ENCODE measurements at places on chromosomes 1 and 21.

DNA sequence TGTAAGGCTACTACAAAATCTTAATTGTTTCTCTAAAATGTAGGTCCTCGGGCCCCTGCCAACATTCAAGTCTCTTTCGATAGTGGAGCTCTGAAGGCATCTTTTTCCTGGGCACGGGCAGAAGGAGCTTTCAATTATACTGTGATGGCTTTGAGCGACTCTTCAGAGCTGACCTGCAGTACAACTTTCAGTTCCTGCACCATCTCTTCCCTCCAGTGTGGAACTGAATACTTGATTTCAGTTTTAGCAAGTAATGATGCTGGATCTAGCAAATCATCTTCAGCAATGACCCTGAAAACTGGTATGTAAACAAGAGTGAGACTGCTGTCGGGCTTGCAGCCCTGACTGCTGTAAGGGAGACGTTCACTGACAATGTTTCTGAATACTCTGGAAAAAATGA is 9.6 kb downstream of the FNDC7 start:
- DNase-seq: no peak

GRCh38 chr1:9289090-9289534 is 3.6 kb upstream of the SPSB1 start:
- DNase-seq: peak; percentile 86

DNA sequence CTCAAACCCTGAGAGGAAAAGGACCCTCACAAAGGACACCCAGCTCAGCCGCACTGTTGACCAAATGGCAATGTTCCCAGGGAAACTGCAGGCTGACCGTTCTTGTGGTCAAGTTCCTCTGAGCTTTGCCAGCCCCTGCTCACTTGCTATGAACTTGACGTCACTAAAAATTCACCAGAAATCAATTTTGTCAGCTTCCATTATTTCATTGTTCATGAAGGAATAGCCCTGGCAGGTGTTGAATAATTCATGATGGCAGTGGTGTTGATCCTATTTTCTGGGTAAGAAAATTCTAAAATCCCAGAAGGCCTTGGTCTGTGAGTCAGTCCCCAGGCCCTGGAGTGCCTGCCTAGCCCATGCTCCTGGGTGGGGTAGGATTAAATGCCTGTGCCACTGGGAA is 318.9 kb downstream of the ZNF326 start:
- no peak for DNase-seq

DNA sequence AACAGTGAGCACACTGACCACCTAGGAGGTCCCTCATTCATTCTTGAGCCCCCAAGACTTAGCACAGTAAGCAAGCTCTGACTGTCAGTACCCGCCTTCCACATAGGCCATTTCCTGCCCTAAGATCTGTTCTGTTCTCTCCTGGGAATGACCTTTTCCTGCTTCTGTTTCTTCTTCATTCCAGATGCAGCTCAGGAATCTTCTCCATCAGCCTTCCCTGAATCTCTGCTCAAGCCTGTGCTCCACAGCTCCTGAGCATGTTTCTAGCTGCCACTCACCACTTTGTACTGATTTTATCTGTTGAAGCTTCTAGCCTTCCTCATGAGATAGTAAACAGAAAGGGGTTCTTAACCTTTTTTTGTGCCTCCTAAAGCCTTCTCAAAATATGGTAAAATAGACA is 56.6 kb downstream of the ZNF281 start:
- no peak for DNase-seq

DNA sequence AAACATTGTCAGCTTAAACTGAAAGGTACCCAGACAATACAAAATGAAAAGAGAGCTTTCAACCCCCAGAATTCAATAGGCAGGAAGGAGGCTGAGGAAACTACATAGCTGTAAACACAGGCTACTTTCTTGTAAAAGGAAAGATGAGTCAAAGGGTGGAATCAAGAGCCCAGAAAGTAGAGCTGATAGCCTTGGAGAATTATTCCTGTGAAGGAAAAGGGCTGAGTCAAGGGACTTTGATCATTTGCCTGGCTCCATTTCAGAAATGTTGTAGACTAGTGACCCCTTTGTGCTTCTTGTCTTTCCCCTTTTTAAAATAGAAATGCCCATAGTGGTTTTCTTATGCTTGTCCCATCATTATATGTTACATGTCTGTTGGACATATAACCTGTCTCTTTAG is 597.6 kb downstream of the ADGRL2 start:
- DNase-seq: no peak

- no peak for DNase-seq
Measured at GRCh38 chr1:17184822-17185484, 20.0 kb upstream of the PADI1 start.

DNA sequence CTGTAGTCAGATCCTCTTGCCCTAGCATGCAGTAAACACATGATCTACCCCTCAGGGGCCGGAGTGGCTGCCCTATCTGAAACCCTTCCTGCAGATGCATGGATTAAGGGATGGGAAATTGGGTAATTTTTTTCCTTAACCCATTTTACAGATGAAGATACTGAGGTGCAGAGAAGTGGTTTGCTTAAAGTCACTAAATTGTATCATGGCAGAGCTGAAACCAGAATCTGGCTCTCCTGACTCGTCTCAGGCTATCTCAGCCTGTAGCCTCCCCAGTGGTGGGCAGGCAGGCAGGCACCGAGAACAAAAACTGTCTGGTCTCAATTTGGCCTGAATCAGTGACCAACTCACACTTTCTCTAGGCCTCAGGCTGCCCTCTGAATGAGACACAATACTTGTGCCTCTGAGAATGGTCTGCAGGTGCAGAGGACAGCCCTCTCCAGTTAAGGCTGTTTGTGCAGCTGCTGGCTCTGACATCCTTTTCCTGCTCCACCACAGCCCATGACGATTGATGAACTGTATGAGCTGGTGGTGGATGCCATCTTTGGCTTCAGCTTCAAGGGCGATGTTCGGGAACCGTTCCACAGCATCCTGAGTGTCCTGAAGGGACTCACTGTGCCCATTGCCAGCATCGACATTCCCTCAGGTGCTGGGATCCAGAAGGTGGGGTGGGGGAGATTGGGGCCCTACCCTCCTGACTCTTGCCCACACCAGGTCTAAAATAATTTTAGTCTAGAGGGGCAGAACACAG is 1.5 kb downstream of the NAXE start:
- DNase-seq: no peak

DNA sequence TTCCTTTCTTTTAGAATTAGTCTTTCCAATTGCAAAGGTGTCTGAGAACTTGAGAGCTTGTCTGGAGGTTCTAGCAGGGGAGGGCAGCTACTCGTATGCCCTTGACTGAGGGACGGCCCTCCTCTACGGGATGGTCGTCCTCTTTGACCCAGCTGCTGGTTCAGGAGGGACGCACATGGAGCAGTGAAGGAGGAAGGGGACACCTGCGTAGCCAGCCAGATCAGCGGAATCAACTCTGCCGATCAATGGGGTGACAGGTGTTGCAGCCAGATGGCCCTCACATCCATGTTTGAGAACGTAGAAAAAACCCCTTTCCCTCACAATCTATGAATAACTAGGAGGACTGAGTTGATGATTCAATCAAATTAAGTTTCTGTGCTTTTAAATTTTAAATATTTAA is 15.7 kb upstream of the A3GALT2 start:
- no peak for DNase-seq

DNA sequence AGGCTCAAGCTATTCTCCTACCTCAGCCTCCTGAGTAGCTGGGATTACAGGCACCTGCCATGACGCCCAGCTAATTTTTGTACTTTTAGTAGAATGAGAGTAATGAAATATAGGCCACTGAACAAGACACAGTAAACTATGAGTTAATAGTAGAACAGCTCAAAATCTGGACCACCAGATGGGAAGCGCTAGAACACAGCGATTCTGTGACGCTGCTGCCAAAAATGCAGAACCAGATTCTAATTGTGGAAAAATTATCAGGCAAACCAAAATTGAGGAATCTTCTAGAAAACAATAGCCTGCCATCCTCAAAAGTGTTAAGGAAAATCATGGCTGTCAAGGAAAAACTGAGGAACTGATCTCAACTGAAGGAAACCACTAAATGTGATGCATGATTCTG is 111.4 kb upstream of the TIAM1 start:
- DNase-seq: no peak

DNA sequence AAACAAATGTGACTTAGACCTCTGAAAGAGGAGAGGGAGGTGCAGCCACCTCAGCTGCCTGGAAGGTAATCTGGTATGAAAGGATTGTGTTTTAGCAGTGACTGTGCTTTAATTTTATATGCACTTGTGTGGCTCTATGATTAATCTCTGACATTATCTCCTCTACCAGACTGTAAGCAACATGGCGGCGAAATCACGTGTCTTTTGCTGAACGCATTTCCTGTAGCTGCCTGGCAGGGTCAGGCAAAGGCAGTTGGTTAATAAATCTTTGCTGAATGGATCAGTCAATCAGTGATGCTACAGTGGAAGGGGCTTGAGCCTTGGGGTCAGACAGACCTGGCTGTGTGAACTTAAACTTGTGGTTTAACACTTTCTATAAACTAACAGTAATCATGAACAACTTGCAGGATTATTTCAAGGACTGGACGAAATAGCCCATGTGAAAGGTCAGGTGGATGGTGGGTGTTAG is 96.9 kb downstream of the ADSS2 start:
- DNase-seq: no peak

- DNase-seq: no peak
Measured at GRCh38 chr21:42582787-42583476, 69.3 kb downstream of the SLC37A1 start.

GRCh38 chr1:83418558-83418957 is 580.4 kb downstream of the TTLL7 start:
- DNase-seq: no peak

DNA sequence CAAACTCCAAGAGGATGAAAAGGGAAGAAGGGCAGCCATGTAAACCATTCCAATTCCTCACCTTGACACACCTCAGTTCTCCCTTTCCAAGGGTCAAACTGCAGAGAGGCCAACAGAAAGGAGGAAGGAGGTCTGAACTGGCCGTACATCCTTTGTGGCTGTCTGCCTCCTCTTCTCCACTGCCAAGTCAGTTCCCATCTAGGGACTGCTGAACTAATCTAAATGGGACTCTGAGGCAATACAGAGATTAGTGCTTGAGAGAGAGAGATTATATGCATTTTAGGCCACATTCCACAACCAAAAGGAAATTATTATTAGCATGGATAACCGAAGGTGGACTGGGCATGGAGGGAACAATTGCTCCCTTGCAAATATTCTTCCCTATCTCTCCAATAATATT is 2.7 kb downstream of the ARHGEF11 start:
- no peak for DNase-seq

DNA sequence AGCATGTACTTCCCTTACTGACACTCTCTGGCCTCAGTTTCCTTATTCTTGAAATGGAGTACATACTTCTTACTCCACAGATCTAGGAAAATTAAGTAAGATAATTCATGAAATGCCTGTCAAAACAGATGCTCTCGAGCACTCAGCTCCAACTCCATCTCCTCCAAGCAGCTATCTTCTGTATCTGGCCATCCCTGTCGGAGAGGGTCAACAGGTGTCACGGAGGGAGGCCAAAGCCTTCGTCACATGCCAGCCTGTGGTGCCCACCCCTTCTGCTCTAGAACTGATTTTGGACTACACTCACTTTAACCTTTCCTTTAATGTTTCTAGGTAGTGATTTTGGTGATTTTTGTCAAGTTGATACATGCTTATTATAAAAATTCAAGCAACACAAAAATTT is 18.8 kb upstream of the PKP1 start:
- no peak for DNase-seq

DNA sequence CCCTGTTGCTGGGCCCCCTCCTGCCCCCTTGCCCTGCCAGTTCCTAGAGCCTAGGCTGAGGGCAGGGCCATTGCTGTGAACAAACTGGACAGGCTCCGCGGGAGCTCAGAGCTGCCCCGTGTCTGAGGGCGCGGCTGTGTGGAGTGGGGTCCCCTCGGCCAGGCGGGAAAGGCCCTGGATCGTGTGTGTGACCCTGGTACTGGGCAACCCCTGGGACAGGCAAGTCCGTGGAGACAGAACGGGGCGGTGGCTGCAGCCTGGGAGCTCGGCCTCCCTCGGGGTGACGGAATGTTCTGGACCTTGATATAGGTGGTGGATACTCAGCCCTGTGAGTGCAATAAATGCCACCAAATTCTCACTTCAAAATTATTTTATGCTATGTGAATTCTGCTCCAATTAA is 27.7 kb upstream of the C1orf159 start:
- DNase-seq: no peak

DNA sequence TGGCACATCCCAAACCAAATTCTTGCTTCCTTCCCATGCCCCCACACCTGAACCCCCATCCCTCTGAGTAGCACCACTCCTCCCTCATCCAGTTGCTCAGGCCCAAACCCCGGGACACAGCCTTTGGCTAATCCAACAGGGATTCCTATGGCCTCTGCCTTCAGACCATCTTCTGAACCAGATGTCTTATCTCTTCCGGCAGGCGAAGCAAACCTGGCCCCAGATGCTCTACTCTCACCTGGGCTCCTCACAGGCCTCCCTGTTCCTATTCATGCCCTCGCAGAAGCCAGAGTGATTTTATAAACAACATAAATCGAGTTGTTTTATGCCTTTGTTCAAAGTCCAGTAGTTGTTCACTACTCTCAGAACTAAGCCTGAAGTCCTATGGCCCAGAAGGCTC is 12.5 kb upstream of the KCNA2 start:
- no peak for DNase-seq

- DNase-seq: no peak
Measured at GRCh38 chr1:54002544-54003248, 15.3 kb downstream of the LDLRAD1 start.

GRCh38 chr1:1058921-1059493 is 15.1 kb downstream of the RNF223 start:
- no peak for DNase-seq

DNA sequence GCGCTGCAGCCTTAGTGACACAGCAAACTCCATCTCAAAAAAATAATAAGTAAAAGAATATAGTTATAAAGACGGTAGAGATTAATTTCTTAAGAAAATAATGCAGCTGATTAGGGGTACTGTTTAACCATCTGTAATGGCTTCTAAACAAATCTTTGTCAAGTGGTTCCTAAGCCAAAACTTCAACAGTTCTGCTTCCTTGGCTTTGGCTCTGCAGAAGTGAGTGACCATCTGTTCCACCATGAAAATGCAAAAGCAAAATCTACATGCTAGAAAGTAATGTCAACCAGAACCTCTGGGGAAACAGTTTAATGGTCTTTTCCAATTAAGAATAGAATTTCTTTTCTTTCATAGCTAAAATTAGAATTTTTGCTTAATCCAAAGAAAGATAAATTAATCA is 8.3 kb upstream of the SH2D5 start:
- DNase-seq: no peak

DNA sequence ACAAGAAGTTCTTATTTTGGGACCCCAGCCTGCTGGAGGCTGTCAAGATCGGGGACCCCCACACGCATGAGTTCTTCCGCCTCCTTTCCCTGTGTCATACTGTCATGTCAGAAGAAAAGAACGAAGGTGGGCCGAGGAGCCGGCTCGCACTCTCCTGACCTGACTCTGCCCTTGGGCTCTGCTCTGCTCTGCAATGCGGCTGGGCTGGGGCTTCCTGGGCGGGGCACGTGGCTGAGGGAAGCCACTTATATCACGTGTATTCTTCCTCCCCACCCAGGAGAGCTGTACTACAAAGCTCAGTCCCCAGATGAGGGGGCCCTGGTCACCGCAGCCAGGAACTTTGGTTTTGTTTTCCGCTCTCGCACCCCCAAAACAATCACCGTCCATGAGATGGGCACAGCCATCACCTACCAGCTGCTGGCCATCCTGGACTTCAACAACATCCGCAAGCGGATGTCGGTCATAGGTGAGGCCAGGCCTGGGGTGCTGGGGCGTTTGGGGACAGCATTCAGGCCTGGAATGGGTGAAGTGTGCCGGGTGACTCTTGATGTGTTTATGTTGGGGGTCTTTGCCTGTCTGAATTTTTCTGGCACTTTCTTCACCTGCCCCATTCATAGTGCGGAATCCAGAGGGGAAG is 17.6 kb downstream of the ATP8B2 start:
- DNase-seq: no peak

- no peak for DNase-seq
Measured at GRCh38 chr21:43192501-43193081, 23.8 kb downstream of the CRYAA start.

Data from stimulated activated CD4-positive, alpha-beta T cell treated with anti-CD3 and anti-CD28 coated beads, Interleukin-1b, Interleukin-23, amount 100 ng/mL, for 1 hour (primary cell).